ENCODE measurements at places on chromosomes 5 and 9.

GRCh38 chr5:160496334-160496733 is 74.7 kb downstream of the PTTG1 start:
- DNase-seq = no peak

GRCh38 chr9:23789529-23790254 is 36.3 kb downstream of the ELAVL2 start:
- no peak for DNase-seq

DNA sequence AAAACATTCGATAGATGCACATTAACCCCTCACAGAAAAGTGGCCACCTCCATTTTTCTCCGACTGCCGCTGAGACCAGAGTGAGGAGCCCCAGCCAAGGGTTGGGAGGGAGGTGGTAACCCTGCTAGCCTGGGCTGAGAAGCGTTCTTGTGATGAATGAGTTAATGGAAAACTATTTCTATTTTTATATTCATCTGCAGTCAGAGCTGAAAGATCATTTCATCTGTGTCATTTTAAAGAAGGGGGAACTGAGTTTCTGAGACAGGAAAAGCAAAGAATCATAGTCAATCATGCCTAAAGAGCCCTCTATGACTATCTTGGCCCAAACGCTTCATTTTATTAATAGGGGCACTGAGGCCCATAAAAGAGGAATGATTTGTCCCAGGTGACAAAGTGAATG is 229.5 kb downstream of the PAPPA start:
- no peak for DNase-seq

DNA sequence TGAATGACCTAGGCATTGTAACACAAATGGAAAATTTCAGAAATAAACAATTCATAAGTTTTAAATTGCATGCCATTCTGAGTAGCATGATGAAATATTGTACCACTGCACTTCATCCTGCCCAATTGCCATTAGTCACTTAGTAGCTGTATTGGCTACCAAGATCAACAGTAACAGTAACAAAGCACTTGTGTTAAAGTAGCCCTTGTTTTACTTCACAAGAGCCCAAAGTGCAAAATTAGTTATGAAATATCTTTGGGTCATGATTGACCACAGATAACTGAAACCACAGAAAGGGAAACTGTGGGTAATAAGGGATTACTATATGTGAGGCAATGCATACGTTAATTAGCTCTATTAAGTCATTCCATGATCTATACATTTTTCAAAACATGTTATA is 33.3 kb upstream of the RORB start:
- no peak for DNase-seq

GRCh38 chr5:175317872-175318271 is 126.1 kb downstream of the DRD1 start:
- no peak for DNase-seq

DNA sequence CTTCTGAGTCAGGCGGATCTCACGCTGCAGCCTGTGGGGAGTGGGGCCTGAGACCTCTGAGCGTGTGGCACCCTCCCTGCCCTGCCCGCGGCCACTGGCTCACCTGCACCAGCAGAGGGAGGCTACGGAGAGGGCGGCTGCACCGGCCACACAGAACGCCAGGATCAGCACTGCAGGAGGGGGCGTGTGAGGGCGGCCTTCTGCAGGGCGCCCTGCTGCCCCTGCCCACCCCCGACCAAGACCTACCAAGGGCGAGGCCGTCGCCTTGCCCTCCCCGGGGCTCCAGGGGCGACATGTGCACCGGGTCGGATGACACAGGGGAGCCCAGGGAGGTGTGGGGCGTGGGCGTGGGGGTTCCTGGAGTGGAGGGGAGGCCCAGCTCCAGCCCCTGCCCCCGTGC is 5.4 kb downstream of the NPDC1 start:
- no peak for DNase-seq

- no peak for DNase-seq
These were observed 69.1 kb downstream of the PPARGC1B start for GRCh38 chr5:149799119-149799623.
